GM23338 (cell line): ENCODE measurements at places on chromosomes 6 and 20. TPM values are rescaled to one million over a fixed set of nuclear protein-coding genes. Genes with fewer than 3 reads are reported as not detected.

DNA sequence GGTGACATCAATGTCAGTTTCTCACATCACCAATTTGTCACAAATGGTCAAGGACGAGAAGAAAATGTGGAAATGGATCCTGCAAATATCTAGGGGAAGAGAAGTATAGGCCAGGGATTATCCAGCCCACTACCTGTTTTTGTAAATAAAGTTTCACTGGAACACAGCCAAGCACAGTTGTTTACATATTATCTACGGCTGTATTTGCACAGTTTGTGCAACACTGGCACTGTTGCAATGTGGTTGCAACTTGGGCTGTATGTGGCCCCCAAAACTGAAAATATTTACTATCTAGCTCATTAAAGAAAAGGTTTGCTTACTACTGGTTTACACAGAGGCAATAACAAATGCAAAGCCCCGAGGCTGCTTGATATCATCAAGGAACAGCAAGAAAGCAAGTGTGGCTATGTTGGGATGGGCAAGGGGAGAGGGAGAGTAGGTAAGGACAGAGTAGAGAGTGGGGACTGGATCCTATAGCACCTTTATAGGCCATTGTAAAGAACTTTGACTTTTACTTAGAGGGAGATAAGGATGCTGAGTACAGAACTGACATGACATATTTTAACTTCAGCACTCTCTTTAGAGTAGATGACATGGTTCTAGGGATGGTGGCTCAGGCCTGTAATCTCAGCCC lies 11.8 kb upstream of the STXBP5 start:
- DNase-seq: no peak

- DNase-seq: no peak
These were observed 64.0 kb downstream of the FYN start for GRCh38 chr6:111809264-111809663.

Gene PNISR
- total RNA-seq: 124 and 135 TPM in 2 replicates

Gene CNR1
- 2.6 and 2.8 TPM in 2 replicates for total RNA-seq

Gene BMP7
- 16.6 and 22.8 TPM in 2 replicates for total RNA-seq

Gene IMPG1
- total RNA-seq: not detected in 2 replicates

GRCh38 chr6:26414281-26414680 lies 12.2 kb downstream of the BTN3A1 start:
- no peak for DNase-seq

DNA sequence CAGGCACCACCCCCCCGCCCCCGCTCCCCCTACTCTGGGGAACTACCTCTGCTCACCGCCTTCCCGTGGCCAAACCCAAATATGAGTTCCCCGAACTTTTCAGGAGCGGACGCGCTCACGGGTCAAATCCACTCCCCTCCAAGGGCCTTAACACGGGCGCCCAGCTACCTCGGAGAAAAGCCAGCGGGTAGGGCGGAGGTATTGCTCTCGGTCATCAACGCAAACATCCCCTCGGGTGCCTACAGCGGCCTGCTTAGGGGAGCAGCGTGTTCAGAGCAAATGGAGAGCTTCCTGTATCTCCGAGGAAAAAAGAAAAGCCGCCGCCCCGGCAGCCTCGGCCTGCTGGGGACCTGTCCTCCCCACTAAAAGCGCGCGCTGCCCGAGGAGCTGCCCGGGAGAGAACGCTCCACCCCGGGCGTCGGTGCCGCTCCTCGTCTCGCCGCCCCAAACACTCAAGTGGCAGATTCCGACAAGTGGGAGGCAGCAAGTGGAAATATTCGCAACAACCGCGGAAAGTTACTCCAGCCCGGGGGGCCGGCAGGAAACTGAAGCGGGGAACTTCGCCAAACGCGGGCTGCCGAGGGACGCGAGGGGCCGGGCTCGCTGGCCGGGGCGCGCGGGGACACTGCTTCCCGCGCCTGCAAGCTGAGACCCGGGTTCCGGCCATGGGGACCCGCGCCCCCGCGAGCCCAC lies 699 bp downstream of the PTPRT start:
- DNase-seq: peak; percentile 20
